ENCODE measurements at places on chromosomes 7 and 10.

GRCh38 chr10:50260791-50261281, 9.5 kb upstream of the ASAH2 start:
- DNase-seq = no peak

GRCh38 chr10:46287846-46288477, 1.2 kb downstream of the ANTXRL start:
- DNase-seq = no peak

GRCh38 chr10:131934769-131935168, 34.0 kb downstream of the PPP2R2D start:
- DNase-seq = no peak

GRCh38 chr10:62917475-62918238, 101.5 kb upstream of the EGR2 start:
- DNase-seq = no peak

DNA sequence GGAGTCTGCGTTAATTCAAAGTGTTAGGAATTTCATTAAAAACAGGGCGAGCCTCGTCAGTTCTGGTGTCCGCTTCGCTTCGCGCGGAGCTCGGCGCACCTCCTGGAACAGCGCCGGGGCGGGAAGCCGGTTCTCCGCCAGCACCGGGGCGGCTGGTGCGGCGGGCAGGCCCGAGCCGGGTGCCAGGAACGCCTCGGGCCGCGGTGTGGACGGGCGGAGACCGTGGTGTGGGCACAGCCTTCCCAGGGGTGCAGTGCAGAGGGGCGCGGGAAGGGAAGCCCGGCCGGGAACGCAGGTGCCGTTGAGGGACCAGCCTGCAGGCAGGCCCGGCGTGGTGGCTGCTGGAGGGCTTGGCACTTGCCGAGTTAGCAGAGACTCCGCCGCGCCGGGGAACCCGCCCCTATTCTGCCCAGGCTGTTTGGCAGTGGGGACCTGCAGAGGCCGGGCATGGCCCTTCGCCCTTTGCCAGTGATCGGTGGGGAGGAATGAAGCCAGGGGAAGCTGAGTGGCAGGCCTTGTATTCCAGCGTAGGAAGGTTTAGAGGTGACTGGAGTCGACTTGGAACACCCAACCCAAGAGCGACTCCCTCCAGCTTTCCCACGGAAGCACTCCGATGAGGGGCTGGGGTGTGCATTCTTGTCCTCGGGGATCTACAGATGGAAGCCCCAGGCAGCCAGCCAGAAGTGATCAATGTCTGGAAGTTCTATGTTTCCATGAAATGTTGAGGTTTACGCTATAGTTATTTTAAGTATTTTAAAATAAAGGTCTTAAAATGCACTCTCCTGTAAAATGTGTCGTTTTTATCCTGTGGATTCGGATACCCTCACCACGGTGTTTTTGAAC, 945 bp upstream of the RHEB start:
- DNase-seq = peak; percentile 64

GRCh38 chr10:125533866-125534265, 149.1 kb downstream of the TEX36 start:
- no peak for DNase-seq

DNA sequence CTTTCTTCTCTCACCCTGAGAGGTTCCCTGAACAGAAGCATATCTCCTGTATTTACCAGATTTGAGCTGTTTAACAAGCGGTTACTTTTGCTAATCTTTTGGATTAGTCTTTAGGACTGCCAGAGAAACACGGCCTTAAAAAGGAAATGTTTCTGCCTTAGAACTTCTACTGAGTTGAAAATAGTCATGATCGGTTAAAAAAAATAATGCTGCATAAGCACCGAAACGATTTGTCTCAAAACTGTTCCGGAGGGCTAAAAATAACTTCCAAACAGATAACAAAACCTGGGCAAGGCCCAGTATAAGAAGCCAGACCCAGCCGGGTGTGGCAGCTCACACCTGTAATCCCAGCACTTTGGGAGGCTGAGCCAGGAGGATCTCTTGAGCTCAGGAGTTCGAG, 43.3 kb upstream of the CYTH3 start:
- no peak for DNase-seq

DNA sequence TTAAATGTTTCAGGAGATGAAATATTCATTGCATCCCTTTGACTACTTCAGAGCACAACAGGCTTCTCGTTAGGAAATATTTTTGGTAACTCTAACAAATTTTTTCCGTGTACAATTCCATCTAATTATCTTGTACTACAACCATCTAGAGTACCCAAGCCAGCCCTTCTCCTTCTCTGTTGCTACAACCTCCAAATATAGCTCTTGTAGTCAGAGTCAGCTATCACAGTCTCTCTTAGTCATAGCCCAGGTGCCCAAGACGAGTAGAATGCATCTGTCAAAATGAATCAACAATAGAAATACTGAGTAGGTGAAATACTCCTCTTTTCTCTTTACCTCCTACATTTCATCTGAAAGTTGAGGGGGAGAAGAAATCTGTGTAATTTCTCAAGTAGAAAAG, 74.0 kb downstream of the INHBA start:
- no peak for DNase-seq

GRCh38 chr10:88962336-88962735, 9.8 kb upstream of the ACTA2 start:
- no peak for DNase-seq

- DNase-seq = no peak
Observed at GRCh38 chr10:52071814-52072213, 242.3 kb upstream of the DKK1 start.

- DNase-seq = no peak
Observed at GRCh38 chr7:121510302-121510701, 114.2 kb upstream of the FAM3C start.

DNA sequence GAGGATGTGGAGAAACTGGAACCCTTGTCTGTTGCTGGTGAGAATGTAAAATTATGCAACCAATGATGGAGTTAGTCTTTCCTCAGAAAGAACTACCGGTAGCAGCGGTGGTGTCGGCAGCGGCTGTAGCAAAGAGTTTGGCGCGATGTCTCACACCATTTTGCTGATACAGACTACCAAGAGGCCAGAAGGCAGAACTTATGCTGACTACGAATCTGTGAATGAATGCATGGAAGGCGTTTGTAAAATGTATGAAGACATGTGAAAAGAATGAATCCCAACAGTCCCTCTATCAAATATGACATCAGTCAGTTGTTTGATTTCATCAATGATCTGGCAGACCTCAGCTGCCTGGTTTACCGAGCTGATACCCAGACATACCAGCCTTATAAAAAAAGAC, 10.6 kb downstream of the CLEC2L start:
- no peak for DNase-seq

GRCh38 chr7:50962962-50963374, 180.3 kb upstream of the GRB10 start:
- no peak for DNase-seq

- DNase-seq = no peak
Observed at GRCh38 chr10:86304436-86304835, 62.2 kb downstream of the GRID1 start.

DNA sequence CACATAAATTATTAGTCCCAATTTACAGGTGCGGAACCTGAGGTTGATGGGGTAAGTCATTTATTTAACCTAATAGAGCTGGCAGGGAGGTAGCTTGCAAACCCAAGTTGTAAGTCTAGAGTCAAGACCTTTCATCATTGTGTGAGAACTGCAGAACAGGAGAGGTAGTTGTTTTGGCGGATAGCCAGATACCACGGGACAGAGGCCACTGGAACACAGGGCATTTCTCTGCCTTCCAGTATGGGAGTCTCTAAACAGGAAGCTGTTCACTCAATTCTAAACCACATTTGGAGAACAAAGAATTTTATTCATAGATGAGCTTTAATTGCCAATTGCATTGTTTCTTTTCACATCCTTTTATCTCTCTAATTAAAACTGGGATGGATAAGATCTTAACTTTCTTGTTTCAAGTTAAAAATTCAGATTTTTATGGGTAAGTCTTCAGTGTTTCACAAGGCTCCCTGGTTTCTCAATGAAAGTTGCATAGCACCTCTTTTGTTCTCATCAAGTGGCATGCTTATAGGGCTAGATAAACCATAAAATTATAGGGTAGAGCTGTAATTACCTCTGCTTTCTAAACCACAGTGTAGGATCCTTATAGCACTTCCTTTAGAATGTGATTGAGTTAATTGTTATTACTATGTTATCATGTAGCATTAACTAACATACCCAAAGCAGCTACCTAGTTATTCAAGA, 489.0 kb downstream of the GATA3 start:
- no peak for DNase-seq

DNA sequence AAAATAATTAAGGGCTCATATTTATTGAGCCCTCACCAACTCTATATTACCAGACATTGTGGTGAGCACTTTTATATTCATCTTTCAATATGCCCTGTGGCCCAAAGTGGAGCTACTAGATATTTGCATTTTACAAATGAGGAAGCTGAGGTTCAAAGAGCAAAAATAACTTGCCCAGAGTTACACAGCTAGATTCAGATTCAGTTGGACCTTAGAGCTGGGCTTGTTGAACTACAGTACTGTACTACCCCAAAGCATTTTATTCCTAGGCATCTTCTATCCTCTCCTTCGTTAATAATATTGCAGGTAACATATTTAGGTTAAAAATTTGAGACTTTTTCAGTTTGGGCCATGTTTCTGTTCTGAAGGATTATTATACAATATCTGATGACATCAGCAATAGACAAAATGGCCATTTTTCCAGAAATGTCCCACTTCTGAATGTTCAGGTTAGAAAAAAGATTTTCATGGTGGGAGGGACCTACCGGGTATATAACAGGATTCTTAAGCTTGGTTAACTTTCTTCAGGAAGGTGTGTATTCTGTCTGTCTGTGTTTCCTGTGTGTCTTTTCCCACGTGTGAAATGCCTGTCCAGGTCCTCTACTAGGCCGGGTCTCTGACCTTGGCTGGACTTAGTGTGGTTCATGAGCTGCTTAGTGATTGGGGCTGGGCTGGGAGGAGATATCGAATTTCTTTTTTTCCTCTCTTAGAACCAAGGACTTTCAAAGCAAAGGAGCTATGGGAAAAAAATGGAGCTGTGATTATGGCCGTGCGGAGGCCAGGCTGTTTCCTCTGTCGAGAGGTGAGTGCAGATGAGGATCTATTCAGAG, 13.6 kb downstream of the PRXL2A start:
- no peak for DNase-seq

- DNase-seq = no peak
Observed at GRCh38 chr10:3391657-3392056, 219.1 kb upstream of the PITRM1 start.

- no peak for DNase-seq
Observed at GRCh38 chr10:110792476-110793125, 79.1 kb upstream of the PDCD4 start.

GRCh38 chr10:113274176-113274829, 278.6 kb upstream of the HABP2 start:
- no peak for DNase-seq

DNA sequence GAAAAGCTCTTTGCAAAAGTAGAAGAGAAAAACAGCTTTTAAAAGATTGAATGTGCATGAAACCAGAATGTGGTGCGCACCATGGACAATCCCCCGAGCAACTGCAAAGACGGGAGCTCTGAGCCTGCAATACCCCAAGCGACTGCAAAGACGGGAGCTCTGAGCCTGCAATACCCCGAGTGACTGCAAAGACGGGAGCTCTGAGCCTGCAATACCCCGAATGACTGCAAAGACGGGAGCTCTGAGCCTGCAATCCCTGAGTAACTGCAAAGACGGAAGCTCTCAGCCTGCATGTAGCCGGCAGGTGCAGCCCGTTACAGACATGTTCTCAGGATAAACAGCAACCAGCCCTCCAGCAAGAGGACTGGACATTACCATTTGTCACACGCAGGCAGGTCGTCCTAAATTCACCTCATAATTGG, 6.2 kb downstream of the ZNF775 start:
- peak; percentile 25 for DNase-seq

GRCh38 chr7:30918676-30919075, 7.0 kb downstream of the AQP1 start:
- no peak for DNase-seq

- DNase-seq = no peak
Observed at GRCh38 chr10:109886037-109886780, 37.1 kb downstream of the XPNPEP1 start.

GRCh38 chr7:71612911-71613310, 481.0 kb downstream of the GALNT17 start:
- no peak for DNase-seq

DNA sequence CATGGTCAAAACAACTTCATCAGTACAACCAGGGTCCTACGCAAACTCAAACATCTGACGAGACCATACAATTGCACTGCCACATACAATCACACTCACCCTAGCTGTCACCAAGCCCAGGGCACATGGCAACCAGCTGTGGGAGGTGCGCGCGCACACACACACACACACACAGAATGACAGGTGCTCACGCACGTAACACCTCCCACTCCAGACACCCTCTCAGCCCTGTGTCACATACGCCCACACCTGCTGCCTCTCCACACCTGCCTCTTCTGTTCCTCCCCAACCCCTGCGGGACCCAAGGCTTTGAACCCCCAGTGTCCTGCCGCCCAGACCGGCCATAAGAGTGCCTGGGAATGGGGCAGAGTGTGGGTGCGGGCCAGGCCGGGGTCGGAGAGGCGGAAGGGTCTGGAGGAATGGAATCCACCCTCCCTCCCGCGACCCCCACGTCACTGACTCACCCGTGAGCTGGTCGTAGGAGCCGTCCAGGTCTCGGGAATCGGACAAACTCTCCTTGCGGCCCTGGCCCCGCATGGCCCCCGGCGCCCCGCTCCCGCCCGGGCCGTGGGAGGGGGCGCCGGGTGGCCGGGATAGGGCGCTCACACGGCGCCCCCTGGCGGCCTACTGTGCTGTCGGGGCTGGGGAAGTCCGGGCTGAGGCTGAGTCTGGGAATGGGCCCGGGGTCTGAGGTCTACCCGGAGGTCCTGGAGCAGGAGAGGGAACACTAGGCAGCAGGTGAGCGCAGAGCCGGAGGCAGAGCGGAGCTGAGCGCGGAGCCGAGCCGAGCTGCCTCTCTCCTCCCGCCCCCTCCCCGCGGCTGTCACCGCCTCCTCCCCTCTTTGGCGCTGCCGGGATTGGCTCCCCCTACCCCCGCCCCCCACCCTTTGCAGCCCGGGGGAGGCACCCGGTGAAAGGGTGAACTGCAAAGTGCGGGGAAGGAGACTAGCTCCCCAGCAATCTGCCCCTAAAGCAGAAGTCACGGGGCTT, at the start of gene KCNIP2:
Gene KCNIP2, minus strand, starts transcription at position 769 of the 990 bp plus-strand sequence. Its CDS starts 232 bp downstream, at position 537.
- no peak for DNase-seq

- DNase-seq = no peak
Observed at GRCh38 chr7:151061213-151062110, 2.1 kb downstream of the SLC4A2 start.

DNA sequence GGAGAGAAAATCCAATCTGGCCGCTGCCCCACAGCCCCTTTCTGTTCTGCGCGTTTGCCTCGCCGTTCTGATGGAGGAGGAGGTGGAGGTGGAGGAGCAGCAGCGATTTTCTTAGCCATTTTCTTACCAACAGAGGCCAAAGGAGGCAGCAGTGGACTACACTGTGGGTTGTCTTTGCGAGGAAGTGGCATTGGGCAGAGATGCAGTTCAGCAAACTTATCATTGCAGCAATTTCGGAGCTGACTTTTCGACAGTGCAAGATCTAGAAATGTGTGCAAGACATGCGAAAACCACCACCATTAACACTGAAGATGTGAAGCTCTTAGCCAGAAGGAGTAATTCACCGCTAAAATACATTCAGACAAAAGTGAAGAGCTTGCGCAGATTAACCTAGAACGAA, 1.9 kb upstream of the ARL4A start:
- no peak for DNase-seq

- DNase-seq = no peak
Observed at GRCh38 chr7:68235937-68236336, 1239.3 kb downstream of the TYW1 start.

Measured in activated naive CD4-positive, alpha-beta T cell treated with anti-CD3 and anti-CD28 coated beads, Interleukin-2, amount 50 U/mL, for 72 hours (primary cell).